ENCODE measurements at places on chromosomes 3 and 15.

GRCh38 chr3:71069797-71070196, 513.7 kb downstream of the FOXP1 start:
- peak; percentile 63 for DNase-seq
- H3K4me3 ChIP-seq, result no peak overlapping the region
- no peaks in the 10 kb centered on the region for H3K36me3 ChIP-seq
- peaks cover 2% of the 10 kb centered on the region for H3K27me3 ChIP-seq

- no peak overlapping the region for H3K4me3 ChIP-seq
- H3K27me3 ChIP-seq, result peaks cover 2% of the 10 kb centered on the region
- H3K36me3 ChIP-seq, result no peaks in the 10 kb centered on the region
- no peak overlapping the region for H3K27ac ChIP-seq
- no peaks in the 10 kb centered on the region for H3K4me1 ChIP-seq
- no peak for DNase-seq
Observed at GRCh38 chr3:125381743-125382142, 6.6 kb upstream of the ZNF148 start.

- H3K27ac ChIP-seq, result no peak overlapping the region
- peaks cover 10% of the 10 kb centered on the region for H3K27me3 ChIP-seq
- peaks cover 2% of the 10 kb centered on the region for H3K4me1 ChIP-seq
- DNase-seq, result no peak
Observed at GRCh38 chr15:62874959-62875625, 167.5 kb upstream of the TPM1 start.

DNA sequence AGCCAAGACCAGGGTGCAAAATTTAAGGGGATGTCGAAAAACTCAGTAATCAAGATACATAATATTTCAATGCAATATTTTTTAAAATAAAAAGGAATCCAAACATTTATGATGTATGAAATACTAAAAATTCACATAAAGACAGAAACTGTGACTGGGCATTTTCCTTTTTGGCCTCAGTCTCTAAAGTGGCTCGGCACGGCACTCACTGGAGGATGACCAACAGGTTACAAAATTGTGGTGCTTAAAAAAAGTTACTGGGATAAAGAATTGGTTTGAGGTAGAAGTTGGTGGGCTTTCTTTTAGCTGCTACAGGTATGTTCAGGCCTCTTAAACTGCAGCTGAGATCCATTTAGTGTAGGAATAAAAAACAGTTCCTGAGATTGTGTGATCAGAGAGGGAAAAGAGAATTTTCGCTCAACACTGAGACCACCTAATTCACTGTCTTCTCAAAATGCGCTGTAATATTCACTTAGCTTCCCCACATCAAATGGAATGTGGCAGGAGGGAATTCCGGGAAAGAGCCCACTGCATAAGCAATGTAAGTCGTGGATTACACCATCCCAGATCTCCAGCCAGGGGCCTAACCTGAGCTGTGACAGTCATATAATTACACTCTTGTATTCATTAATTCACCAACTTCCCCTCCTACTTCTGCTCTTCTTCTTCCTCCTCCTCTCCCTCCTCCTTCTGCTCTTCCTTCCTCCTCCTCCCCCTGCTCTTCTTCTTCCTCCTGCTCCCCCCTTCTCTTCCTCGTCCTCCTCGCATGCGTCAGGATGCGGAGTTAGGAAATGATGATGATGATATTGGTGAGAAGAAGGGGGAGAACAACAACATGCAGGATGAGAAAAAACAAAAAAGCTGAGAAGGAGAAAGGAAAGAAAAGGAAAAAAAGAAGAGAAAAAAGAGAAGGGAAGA, 45.9 kb downstream of the HES1 start:
- no peak overlapping the region for H3K4me3 ChIP-seq
- peaks cover 6% of the 10 kb centered on the region for H3K4me1 ChIP-seq
- H3K36me3 ChIP-seq, result no peaks in the 10 kb centered on the region

DNA sequence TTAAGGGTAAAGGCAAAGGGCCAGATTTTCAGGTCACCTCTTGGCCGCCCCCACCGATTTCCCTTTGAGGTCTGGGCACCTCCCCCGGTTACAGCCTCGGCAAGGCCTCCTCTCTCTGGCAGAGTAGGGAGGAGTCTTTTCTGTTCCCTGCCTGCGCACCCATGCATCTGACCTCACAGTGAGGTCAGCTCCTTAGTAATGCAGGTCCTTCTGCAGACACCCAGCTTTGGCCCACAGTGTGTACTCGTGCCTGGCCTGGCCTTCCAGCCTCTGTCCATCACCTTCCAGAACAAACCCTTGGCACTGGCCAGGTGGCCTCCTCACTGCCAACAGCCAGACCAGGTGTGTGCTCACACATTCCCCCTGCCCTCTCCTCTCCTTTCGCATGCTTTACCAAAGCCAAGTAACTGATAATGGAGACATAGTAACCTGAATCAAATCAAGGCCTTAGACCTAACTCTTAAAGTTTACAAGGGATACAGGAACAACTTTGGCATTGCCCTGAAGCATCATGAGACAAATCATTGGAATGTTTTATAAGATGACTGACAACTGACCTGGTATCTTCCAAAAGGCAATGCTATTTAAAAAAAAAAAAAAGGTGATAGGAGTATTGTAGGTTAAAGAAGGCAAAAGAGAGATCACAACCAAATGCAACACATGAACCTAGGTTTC, 61.3 kb downstream of the CORO2B start:
- H3K27me3 ChIP-seq, result peaks cover 4% of the 10 kb centered on the region
- H3K36me3 ChIP-seq, result no peaks in the 10 kb centered on the region
- H3K4me3 ChIP-seq, result no peak overlapping the region
- peaks cover 40% of the 10 kb centered on the region for H3K4me1 ChIP-seq
- DNase-seq, result no peak

DNA sequence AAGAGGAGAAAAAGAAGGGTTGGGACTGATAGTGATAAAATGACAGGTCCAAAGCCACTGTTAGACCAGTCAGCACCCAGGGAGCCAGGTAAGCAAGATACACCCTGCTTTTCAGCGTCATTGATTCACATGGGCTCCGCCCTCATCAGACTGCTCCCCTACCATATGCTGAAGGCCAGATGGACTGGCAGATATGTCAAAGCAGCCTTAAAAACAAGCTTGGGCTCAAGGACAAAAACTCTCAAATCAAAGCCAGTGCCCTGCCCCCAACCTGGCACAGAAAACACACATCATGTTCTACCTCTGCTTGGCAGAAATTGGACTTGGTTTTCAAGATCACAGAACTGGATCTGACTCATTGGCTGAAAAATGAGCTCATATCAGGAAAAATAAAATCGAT, 33.4 kb downstream of the SH3BP5 start:
- peak overlapping the region; percentile 41 for H3K4me3 ChIP-seq
- peaks cover 42% of the 10 kb centered on the region for H3K4me1 ChIP-seq
- H3K27me3 ChIP-seq, result peaks cover 11% of the 10 kb centered on the region
- no peaks in the 10 kb centered on the region for H3K36me3 ChIP-seq

DNA sequence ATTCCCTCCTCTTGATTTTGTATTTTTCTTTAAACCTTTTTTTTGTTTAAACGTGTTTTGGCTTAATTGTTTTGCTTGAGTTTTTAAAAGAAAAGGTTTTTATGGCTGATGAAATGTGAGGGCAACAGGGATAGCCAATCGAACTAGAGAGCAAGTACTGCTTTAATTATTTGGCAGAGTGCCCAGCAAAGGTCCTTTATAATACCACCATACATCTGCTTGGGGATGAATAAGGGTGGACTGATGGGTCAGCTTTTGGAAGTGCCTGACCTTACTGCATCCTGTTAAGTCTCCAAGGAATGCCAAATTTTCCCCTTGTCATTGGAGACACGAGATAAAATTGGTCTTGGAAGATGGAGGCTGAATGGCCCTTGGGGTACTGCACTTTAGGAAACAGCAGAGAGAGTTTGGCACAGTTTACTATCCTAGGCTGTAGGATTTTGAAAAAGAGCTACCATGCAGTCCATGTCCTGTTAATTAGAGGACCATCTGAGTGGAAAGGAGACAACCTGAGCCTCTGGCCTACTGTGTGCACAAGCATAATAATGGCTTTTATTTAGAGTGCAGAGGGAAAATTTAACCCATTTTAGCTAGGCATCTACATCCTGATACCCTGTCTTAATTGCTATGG, 19.8 kb upstream of the MTHFS start:
- no peak for DNase-seq
- no peak overlapping the region for H3K4me3 ChIP-seq
- H3K27ac ChIP-seq, result no peak overlapping the region
- H3K36me3 ChIP-seq, result peaks cover 64% of the 10 kb centered on the region

DNA sequence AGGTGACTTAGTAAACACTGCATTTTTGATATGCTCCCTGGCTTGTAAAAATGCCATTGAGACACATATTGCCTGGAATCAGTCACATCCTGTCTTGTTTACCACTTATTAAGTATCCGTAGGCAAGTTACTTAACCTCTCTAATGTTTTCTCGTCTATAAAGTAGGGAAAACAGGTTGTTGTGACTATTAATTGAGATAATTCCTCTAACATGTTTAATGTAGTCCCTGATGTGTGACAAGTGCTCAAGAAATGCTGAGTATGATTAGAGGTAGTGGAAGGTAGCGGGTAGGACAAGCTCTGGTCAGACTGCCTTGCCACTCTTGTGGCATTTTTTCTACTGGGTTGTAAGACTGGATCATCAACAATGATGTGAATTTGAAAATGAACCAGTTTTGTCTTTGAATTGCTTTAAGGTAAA, 54.1 kb downstream of the NFKBIZ start:
- H3K4me3 ChIP-seq, result no peak overlapping the region
- no peaks in the 10 kb centered on the region for H3K27me3 ChIP-seq
- DNase-seq, result no peak
- H3K27ac ChIP-seq, result no peak overlapping the region
- H3K36me3 ChIP-seq, result no peaks in the 10 kb centered on the region

- H3K4me1 ChIP-seq, result no peaks in the 10 kb centered on the region
- no peak for DNase-seq
- no peak overlapping the region for H3K4me3 ChIP-seq
- H3K27ac ChIP-seq, result no peak overlapping the region
- H3K27me3 ChIP-seq, result peaks cover 1% of the 10 kb centered on the region
- no peaks in the 10 kb centered on the region for H3K36me3 ChIP-seq
Observed at GRCh38 chr3:153370680-153371079, 208.7 kb downstream of the RAP2B start.
